ENCODE measurements at places on chromosomes 2 and 18.

DNA sequence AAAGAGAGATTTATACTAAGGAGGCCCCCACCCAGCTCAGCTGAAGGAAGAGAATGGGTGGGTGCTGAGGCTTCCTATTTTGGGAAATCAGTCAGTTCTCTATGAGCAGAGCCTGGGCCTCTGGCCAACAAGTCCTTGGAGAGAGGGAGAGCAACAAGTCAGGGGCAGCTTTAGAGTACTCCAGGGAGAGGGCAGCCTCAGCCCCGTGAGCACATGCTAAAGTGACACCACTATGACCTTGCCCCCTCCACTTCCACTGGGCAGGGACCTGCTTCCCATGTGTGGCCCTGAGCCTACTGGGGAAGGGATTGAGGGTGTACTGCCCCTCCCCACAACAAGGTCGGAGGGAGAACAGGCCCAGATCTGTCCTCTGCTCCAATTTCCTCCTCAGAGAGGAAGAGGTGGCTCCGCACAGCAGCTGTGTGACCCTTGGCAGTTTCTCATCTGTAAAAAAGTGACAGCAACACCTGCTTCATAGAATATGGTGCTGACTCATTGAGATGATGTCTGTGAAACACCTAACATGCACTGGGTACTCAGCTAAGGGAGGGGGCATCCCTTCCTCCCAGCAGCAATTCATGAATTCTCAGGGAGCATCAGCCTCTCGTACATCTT lies 72.9 kb downstream of the CLHC1 start:
- DNase-seq = no peak

DNA sequence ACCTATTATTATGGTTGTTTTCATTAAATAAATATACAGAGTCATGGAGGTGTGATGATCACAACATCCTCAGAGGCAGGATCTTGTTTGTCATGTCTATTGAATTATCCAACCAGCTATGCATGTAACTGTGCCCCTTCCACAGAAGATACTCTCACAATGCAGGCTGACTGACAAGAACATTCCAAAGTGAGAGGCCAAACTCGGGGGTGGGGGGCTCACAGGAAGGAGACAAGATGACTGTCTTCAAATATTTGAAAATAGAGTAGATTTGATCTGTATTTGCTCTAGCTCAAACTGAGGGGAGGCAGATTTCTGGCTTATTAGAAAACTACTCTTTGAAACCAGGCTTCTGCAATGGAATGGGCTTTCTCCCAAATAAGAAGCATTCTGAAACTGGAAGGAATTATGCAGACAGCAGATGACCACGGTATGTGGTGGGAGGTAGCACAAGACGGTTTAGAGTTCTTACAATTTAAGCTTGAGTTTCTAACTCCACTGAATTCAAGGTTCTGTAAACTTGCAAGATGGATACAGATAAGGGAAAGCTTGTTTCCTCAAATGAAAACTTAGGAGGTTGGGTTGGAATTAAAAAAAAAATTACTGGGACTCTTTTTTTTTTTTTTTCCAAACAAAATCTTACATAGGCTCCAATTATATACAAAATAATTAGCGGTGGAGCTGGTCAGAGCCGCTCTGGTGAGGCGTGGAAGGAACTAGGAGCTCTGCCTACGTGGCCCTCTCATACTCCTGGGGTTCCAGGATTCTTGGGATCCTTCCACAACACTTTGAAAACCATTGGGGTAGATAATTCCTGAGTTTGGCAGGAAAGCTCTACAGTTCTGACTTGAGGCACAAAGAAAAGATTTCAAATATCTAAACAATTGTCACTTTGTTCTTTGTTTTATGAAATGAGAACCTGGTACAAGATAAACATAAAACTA lies 79.3 kb downstream of the PLA2R1 start:
- DNase-seq = no peak

- DNase-seq = no peak
Observed at GRCh38 chr2:98142106-98142791, 55.3 kb downstream of the VWA3B start.

DNA sequence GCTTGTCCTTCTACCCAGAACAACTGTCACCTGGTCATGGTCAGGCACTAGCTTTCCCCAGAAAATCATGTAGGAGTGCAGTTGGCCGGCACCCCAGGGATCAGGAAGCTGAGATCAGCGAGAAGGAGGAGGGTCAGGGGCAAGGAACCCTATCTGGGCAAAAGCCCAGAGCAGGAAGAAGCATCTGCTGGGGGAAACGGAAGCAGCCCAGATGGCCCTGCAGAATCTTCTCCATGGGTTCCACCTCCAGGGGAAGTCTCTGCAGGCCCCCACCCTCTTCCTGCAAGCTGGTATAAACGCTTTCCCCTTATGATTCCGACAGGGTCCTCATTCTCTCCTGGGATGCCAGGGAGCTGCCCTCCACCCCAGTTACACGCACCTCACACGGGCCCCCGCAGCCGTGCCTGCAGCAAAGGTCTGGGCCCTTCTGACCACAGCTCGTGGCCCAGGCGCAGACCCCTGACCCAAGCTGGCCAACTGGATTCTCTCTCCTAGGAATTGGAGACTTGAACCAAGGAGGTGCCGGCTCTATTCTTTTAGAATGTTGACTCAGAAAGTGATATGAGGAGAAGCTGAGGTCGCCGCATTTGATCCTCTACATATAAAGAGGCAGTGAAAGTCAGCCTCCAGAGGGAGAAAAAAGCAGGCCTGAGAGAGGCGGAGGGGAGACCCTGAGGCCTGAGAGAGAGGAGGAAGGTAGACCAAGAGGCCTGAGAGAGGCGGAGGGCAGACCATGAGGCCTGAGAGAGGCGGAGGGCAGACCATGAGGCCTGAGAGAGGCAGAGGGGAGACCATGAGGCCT lies 71.0 kb downstream of the STPG4 start:
- DNase-seq = no peak

DNA sequence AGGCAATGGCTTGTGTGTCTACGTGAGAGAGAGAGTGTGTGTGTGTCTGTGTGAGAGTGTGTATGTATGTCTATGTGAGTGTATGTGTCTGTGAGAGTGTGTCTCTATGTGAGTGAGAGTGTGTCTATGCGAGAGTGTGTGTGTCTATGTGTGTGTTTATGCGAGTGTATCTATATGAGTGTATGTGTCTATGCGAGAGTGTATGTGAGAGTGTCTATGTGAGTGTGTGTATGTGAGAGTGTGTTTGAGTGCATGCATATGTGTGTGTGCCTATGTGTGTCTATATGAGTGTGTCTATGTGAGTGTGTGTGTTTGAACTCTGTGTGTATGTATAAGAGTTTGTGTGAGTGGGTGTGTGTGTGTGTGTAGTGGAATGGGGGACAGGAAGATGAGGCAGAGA lies 9.8 kb upstream of the GNLY start:
- DNase-seq = no peak

DNA sequence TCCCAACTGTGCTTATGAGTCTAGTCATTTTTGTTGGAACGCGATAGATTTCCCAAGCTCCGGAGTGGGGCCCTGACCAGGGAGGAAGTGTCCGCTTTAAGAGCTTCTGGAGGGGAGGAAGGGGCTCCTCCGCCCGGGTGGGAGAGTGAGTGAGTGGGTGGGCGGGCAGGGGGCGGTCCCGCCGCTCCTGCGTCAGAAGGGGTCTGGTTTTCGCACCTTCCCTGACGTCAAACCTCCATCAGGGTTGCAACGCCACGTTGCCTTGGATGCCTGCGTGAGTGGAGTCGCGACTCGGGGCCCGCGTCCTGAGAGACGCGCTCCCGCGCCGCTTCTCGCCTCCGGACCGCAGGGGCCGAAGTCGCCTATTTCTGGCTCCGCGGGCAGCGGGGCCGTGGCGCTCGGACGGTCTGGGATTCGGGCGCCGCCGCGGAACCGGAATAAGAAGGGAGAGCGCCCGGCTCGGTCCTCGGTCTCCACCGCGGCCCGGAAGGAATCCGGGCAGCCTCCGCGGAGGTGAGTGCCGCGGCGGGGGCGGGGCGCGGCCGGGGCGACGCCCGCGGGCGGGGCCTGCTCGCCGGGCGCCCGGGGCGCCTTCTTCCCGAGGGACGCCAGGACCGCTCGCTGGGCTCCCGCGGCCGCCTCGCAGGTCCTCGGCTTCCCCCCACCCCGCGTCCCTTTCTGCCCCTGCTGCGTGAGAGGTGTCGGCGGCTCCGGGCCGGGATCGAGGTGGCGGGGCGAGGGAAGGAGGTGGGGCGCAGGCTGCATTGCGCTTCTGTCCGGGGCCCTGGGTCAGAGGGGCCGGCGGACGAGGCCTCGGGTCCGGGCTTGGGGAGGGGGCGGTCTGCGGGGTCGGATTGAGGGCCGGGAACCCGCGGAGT lies at the start of gene ZDBF2:
Gene ZDBF2, plus strand, starts transcription at position 230 of the 878 bp plus-strand sequence. CDS start 7,187 bp downstream, outside the sequence.
- peak; percentile 65 for DNase-seq

DNA sequence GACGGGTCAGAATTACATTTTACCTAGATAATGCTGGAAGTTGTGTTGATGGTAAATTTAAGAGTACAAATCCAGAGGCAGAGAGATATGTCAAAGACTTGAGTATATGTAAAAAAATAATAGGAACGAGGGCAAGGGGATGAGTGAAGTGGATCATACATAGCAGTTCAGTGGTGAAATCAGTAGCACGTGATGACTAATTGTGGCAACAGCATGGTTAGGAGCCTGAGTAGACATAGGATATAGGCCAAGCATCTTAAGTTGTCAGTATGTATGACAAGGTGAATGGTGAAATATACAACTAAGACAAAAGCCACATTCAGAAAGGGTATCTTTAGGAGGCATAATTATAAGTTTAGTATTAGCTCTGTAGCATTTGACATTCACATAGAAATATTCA lies 826.5 kb upstream of the PIK3C3 start:
- DNase-seq = no peak

- DNase-seq = no peak
Observed at GRCh38 chr18:49360582-49360981, 99.9 kb downstream of the DYM start.

All from progenitor cell of endocrine pancreas (in vitro differentiated cells).